ENCODE measurements at places on chromosomes 7 and 10.

GRCh38 chr7:27248427-27248806 lies 5.8 kb downstream of the EVX1 start:
- no peak for DNase-seq

GRCh38 chr7:116501425-116502167 lies 2.1 kb downstream of the CAV2 start:
- DNase-seq = no peak

DNA sequence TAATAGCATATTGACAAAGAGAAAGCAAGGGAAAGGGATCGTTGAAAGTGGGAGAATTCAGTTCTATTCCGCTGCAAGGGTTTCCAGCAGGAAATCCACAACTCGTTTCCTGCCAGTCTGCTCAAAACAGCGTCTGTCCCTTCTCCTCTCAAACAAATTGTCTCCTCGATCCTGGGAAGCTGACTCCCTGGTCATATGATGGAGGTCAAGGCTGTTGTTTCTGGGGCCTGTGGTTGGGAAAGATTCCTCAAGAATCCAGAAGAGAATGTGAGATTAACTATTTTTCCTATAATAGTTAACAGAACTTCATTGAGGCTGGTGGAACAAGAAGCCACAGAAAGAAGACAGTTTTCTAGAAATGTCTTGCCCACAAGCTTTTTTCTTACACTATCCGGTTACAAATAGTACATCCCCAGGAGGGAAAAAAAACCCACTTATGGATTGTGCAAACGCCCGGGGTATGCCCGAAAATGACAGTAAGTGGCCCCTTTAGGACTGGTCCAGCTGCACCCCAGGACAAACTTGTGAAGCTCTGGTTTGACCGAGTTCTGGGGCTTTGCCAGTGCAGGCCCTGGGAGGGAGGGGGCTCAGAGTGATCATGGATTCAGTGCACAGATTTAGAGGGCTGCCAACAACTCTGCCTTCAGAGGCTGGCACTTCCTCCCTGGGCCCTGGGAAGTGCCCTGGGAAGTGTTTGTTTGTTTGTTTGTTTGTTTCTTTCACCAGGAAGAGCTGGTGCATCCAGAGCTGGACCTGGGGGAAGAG lies 49.4 kb upstream of the CTBP2 start:
- DNase-seq = no peak

DNA sequence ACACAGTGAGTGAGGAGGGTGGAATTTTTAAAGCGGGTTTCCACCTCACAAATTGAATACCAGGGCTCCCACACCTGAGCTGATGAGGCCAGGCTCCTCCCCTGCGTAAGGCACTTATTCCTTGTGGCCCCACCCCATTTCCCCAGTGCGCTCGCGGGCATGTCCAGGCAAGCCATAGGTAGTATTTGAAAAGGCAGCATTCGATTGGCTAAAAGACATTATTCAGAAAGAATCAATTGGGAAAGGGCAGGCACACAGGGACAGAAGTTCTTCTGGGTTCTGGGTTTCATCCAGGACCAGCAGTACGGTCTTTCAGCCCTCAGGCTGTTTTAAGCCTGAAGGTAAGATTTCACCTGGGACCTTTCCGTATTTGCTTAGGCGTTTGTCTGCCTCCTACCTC lies 222.3 kb downstream of the BBS9 start:
- no peak for DNase-seq

DNA sequence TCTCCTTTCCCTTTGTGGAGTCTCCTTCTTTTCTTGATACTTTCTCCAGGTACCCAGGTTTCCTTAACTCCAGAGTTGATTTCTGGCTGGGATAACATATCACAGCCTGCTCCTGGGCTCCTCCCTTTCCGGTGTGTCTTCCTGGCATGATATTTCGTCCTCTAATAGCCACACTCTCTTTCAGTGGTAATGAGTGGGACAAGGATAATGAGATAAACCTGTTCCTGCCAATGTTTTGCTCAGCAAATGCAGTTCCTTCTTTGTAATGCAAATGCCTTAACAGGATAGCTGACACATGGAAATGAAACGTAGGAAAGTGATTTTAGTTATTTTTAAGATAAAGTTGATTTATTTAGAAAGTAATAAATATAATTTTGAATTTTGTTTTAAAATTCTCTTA lies 168.6 kb downstream of the NRP1 start:
- DNase-seq = no peak

DNA sequence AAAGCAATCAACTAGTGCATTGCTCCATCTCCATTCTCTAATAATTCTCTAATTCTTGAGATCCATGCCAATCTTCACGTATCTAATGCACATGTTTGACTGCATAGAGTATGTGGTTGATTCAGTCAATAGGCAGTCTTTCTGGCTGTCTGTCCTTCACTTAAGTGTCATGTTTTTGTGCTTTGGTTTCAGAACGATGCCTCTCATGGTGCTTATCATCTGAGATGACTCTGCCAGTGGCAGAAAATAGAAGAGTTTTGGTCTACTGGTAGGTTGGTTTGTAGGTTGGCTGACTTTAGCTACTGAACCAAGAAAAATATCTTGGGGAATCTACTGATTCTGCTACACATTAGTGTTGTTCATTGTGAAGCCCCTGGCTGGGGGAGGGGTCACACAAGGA lies 364.2 kb downstream of the SFMBT2 start:
- no peak for DNase-seq

DNA sequence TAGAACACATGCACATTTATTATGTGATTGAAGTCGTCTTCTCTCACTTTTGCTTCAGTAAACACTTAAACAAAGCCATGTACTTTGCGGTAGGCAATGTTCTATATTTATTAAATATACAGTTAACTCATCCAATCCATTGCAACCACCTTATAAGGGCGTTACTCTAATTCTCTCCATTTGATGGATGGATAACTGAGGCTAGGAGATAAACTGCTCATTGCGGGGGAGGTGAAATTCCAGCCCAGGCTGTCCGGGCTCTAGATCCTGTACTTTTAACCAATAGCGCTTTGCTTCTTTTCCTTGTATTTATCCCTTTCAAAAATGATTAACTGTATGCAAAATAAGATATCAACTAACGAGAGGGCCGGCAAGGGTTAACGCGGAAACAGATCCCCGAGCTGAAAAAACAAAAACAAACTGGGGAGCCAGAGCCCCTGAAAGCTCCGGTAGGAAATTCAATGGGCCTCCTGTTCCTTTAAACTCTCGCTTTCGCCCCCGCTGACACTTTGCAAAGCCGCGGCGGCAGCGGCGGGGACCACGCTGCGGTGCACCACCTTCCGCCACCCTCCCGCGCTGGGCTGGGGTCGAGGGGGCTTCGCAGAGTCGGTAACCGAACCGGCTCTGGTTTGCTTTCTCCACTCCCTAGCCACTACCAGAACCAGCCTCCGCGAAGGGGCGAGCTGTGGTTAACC lies 1.0 kb upstream of the PLXDC2 start:
- DNase-seq = no peak

DNA sequence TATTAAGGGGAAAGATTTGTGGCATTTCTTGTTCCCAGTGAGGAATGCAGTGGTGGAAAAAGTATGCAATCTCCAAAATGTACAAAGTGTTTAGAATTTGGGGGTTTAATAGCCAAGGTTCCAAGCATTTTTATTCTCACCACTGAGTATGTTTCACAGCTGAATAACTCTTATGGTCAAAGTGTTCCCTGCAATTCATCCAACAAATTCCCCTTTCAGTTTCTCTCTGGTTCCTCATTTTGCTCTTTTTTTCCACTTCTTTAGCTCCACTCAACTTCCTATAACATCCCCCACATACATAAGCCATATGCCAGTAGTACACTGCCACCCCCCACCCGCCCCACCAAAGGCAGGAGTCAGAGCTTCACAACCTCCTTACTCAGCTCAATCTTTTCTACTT lies 4.6 kb downstream of the HECW1 start:
- no peak for DNase-seq

DNA sequence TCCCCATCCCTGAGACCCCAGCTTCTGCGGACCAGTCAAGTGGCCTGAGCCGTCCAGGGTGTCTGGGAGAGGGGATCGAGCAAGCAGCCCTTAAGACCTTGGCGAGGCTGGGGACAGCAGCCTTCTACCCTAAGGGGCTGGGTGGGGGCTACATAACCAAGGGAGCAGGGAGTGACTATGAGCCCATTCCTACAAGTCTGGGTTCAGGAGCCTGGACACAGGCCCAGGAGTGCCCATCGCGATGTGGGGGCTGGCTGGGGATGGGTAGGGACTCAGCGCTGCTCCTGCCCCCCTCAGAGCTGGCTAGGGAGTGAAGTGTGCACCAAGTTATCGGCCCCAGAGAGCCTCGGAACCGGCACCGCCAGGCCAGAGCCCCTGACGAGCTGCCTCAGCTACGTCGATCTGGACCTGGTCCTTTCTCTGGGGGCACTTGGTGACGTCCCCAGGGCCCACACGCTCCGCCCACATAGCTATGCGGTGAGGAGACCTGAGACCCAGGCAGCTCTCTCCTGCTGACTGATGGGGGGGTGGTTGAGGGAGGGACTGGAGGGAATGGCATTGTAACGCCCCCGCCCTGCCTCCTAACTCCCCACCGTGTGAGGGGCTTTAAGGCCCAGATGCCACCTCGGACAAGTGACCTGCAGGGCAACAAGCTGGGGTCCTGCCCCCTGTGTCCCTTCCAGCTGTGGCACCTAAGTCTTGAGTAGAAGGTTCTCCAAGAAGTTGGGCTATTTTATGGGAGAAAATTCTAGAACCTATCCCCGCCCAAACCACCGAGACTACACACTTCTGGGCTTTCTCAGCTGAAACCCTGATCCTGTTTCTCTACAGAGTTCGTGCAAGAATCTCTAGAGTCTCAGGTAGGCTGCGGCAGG lies 2.5 kb downstream of the SAP25 start:
- no peak for DNase-seq

DNA sequence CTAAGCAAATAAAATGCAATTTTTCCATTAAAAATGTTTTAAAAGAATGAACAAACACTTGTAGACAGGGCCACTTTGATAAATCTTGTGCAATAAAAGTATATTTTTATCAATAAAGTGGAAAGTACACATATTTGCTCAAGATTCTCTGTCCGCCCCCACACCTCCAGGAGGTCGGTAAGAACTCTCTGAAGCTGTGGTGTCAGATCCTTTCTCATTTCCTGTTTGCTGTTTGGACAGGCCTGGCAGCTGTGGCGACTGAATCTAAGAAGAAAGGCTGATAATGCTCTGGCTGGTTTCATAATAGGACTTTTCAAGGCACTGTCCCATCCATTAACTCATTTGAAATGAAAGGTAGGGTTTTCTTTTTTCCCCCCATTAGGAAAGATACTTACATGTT lies 15.3 kb upstream of the ASB4 start:
- DNase-seq = peak; percentile 45

DNA sequence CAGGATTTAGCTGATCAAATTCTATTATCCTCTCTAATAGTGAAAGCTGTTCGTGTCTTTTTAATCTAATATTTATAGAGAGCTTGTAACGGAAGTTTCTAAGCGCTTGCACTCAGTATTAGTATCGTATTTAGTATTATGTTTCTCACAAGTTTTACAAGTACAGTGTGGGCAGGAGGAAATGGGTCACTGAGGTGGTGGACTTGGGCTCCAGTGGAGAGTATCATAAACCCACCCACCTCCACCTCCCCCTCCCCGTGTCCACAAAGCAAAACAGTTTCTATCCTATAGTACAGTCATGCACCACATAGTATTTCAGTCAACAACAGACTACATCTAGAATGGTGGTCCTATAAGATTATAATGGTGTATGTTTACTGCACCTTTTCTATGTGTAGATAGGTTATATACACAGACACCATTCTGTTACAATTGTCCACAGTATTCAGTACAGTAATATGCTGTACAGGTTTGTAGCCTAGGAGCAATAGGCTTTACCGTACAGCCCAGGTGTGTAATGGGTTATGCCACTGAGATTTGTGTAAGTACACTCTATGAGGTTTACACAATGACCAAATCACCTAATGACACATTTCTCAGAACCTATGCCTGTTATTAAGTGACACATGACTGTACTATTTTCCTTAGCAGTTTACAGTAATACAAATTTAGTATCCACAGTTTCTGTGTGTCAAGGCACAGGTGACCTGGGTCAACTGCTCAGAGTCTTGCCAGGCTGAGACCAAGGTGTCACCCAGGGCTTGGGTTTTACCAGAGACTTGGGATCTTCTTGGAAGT lies 1021.3 kb upstream of the C7orf33 start:
- DNase-seq = no peak

DNA sequence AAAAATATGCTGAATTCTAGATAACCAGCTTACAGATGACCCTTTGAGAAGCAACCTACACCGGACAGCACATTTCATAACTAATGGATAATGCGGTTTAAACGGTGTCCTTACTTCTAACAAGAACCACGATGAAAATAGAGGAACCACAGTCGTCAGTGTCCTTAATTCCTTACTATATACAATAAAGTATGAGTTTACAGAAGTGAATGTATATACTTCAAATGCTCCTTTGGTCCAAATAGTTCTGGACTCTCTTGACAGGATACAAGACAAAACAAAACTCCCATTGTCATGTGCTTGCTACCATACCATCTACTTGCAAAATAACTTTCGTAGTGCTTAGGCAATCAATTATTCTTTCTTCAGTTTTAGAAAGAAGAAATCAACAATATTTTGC lies 2.4 kb downstream of the NAMPT start:
- DNase-seq = no peak

DNA sequence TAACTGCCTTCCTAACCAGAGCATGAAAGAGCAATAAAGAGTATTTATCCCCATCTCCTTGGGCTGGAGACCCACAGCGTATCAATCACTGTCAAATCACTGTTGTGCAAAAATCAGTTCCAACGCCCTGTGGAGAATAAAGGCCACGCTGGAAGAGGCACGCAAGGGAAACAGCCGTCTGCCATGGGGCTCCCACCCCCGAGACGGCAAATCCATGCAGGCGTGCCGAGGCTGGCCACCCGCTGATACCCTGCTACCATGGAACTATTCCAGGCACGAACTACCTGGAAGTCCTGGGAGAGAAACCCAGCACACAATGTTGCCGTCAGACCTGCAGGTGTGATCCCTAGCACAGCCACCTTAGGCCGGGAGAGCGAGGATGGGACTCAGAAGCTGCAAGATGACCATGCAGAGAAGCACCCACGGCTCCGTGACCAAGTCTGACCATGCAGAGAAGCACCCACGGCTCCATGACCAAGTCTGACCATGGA lies 185.3 kb downstream of the DIP2C start:
- DNase-seq = no peak

DNA sequence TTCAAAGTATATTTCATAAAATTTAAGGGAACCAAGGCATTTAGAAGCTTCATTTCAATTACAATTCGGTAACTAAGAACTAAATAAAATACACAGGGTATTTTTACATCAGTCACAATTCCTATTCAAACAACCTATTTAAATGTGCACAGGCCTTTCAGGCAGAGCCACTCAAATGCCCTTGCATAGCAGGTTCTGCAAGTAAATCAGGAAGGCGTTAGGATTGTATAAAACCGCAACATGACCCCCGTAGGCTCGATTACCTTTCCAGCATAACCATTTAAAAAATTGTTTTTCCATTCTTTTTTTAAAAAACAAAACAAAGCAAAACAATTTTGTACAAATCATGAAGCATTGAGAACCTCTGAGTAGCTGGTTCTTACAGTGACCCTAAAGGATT lies 289.9 kb upstream of the SP8 start:
- no peak for DNase-seq

GRCh38 chr10:852386-852785 lies 79.1 kb downstream of the LARP4B start:
- no peak for DNase-seq

All from GM10248 (cell line).